NCI-H748 treated with DMSO at 0.1 percent for 48 hours (cell line): ENCODE measurements at places on chromosomes 1 and 21.

DNA sequence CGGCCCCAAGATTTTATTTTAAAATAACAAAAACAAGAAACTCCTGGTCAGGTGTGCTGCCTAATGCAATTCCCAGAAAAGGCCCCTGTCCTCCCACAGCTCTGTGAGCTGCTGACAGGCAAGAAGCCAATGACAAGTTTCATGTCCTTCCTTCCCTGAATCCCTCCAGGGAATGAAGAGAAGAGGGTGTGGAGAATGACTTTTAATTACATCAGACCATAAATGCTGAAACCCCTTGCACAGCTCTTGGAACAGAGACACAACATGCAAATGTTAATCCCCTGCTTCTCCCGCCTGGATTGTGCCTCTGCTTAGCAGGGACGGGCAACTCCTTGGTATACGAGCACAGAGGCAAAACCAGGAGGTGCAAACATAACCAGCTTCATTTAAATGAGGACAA lies 228.1 kb upstream of the CAMK1G start:
- no peak for DNase-seq

DNA sequence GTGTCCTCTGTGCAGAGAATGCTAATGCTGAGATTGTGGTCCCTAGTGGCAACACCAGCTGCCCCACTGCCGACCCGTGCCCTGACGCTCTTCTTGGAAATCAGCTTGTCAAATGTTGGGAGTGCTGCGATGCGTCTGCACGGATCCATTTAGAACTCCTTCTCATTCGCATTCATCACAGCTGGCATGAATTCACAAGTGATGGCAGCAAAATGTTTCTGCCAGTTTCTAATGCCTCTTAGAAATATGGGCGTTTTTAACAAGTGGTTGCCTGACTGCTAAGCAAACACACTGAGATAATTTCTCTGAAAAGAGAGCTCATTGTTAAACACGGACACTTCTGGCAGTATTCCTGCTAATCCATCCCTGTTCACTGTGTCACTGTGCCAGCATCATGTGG lies 131.9 kb upstream of the KCNJ6 start:
- peak; percentile 84 for DNase-seq

GRCh38 chr1:41495210-41495948 lies 10.9 kb upstream of the EDN2 start:
- DNase-seq, result peak; percentile 76

GRCh38 chr1:6241887-6242740 lies 1.9 kb upstream of the HES3 start:
- DNase-seq, result no peak

- no peak for DNase-seq
Measured at GRCh38 chr21:20302084-20302483, 696.1 kb upstream of the NCAM2 start.
